Activated T-helper 17 cell treated with anti-CD3 and anti-CD28 coated beads, Interleukin-2, amount 50 U/mL, for 72 hours (primary cell): ENCODE measurements at places on chromosomes 6 and 20.

GRCh38 chr20:44014807-44015732, 100.4 kb downstream of the TOX2 start:
- no peak for ATAC-seq

GRCh38 chr6:73728548-73729205, 32.7 kb downstream of the CD109 start:
- peak; percentile 79 for ATAC-seq

- ATAC-seq: peak; percentile 97
These were observed 6.9 kb upstream of the HELZ2 start for GRCh38 chr20:63580796-63581461.

DNA sequence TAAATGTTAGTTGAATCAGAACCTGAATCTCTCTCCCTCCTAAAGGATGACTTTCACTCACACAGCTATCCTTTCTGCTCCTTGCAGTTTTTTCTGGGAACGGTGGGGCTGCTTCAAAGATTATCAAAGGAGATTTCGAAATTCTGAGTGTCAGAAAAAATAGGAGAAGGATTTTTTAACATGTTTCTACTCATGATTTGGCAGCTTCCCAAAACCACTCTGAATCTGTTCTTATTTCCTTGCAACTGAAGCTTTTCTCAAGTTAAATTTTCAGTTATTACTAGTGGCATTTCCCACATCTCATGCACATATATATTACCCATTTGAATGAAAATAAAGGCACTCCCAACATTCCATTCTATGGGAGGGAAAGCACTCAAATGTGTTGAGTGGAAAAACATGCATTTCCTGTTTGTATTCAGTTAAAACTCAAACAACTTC, 123.6 kb downstream of the LCA5 start:
- no peak for ATAC-seq

DNA sequence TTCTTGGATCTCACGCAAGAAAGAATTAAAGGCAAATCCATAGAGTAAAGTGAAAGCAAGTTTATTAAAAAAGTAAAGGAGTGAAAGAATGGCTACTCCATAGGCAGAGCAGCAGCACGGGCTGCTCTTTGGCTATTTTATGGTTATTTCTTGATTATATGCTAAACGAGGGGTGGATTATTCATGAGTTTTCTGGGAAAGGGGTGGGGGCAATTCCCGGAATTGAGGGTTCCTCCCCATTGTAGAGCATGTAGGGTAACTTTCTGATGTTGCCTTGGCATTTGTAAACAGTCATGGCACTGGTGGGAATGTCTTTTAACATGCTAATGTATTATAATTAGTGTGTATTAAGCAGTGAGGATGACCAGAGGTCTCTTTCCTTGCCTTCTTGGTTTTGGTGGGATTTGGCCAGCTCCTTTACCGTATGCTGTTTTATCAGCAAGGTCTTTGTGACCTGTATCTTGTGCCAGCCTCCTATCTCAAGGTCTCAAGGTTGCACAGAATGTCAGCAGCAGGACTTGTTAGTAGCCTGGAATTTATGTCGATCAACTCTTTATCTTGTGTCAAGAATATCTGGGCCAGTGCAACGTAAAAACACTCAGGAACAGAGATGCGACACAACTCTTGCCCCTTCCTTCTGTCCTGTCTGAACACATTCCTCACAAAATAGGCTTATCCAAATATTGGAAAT, 931.4 kb downstream of the QKI start:
- no peak for ATAC-seq

DNA sequence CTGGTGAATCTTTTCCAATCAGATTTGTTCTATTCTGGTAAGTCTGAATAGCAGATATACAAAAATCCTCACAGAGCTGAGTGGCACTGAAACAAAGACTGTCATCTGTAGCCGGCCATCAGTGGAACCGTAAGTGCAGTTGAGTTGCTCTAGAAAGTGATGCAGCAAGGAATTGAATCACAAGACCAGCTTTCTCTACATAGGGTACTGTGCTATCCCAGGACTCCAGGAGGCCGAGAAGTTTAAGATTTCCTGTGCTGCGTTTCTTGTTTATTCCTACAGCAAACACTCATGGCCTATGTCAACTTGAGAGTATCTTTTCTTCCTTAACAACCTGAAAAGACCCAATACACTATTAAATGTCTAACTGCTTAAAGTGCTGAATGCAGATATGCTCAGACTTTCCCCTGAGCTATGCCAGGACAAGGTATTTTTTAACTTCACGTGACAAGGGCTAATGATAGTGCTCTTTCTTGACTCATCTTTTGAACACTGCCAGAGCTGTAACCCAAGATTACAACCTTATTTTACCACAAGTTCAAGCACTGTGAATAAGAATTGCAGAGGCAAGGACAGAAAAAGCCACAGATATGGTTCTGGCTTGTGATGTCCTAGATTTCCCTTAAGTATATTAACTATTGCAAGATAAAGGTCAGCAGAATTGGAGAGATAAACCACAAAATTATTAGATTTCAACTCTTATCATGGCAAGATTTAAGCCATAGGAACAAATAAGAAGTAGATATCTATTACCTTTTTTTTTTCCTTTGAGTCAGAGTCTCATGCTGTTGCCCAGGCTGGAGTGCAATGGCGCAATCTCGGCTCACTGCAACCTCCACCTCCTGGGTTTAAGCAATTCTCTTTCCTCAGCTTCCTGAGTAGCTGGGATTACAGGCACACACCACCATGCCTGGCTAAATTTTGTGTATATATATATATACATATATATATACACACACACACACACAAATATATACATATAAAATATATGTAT, 71.6 kb downstream of the GJA1 start:
- no peak for ATAC-seq

- no peak for ATAC-seq
These were observed 89.6 kb upstream of the ADGRF1 start for GRCh38 chr6:47131773-47132172.

- ATAC-seq: no peak
These were observed 31.2 kb downstream of the ADRM1 start for GRCh38 chr20:62333820-62334595.

- no peak for ATAC-seq
These were observed 12.8 kb downstream of the ME1 start for GRCh38 chr6:83417880-83418663.

GRCh38 chr20:50719328-50719727, 12.1 kb upstream of the PARD6B start:
- ATAC-seq: no peak
